Ovary (tissue), 10 donors: ENCODE measurements at places on chromosomes 7 and 10.

DNA sequence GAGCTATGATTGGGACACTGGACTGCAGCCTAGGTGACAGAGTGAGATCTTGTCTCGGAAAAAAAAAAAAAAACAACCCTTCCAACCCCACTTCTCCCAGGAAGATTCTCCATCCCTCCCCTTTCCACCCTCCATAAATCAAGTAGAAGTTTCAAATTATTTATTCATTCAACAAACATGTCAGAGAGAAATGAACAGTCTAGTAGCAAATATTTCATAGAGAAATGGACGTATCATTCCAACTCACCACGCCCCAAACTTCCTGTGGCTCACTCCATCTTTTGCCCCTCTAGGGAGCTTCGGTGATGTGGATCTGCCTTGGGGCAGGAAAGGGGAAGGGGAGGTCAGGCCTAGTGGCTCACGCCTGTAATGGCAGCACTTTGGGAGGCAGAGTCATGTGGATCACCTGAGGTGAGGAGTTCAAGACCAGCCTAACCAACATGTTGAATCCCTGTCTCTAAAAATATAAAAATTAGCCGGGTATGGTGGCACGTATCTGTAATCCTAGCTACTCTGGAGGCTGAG, 638 bp upstream of the TRAPPC14 start:
- no peak for DNase-seq

- no peak for DNase-seq
Observed at GRCh38 chr7:148049068-148049467, 541.5 kb upstream of the C7orf33 start.

GRCh38 chr10:12018438-12019282, 23.9 kb downstream of the UPF2 start:
- DNase-seq: no peak

GRCh38 chr7:75727881-75728593, 10.7 kb downstream of the HIP1 start:
- peak; percentile 25 for DNase-seq

DNA sequence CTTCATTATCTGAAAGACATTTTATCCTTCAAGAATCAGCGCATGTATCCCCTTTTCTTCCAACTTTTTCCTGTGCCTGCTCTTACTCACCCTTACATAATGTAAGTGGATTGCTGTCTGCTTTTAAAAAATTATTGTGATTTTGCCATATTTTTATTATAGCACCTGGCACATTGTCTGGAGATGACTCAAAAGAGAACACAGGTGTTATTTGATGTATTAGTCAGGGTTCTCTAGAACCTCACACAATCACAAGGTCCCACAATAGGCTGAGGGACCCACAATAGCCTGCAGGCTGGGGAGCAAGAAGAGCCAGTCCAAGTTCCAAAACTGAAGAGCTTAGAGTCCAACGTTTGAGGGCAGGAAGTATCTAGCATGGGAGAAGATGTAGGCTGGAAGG, 390.0 kb downstream of the EXOC4 start:
- no peak for DNase-seq

GRCh38 chr10:120987359-120987758, 136.2 kb downstream of the WDR11 start:
- DNase-seq: no peak

DNA sequence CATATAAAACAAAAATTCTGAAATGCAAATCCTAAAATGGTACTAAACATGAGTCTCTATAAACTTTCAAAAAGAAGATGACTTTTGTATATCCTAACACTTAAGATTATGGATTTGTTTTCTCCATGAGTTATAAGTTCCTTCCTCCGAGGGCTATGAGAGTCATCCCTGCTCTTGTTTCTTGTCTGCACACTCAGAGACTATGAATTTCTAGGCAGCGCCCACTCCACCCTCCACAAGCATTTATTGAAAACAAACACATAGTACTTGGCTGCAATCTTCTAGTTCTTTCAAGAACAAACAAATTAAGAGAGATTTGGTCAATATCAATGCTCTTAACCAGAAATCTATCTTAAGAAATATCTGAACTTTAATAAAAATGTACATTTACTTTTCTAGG, 211.7 kb downstream of the DKK1 start:
- no peak for DNase-seq

DNA sequence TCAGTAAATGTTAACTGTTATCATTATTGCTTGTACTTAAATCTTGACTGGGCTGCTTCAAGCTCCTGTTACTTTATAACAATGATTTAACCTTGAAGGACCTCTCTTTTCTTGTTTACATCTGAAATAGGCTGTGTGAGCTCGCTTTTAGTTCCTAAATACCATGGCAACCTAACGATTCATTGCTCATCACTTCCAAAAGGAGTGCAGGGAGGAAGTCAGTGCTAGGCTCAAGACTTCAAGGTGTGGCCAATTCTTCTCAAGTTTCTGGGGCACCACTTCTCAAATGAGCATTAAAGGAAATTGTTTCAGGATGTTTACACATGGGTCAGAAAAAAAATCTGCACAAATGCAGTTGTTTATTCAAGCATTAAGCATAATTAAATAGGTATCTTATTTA, 284.2 kb downstream of the MTERF1 start:
- DNase-seq: no peak

DNA sequence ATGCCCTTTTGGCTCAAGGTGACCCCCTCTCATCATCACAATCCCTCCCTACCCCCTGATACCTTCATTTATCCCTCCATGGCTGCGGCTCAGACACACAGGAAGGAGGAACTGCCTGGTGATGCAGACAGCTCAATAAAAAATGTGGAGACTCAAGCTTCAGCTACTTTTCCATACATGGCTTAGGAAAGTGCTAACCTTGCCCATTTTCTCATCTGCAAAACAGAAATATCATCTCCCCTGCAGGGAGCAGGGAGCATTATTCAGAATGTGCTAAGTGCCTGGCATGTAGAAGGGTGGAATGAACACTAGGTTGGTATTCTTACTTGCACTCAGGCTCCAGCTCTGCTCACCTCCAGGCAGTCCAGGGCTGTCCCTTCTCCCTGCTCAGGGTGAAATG, 23.8 kb downstream of the CXCL12 start:
- DNase-seq: no peak

- DNase-seq: peak; percentile 69
Observed at GRCh38 chr7:668139-668931, 58.2 kb upstream of the DNAAF5 start.

DNA sequence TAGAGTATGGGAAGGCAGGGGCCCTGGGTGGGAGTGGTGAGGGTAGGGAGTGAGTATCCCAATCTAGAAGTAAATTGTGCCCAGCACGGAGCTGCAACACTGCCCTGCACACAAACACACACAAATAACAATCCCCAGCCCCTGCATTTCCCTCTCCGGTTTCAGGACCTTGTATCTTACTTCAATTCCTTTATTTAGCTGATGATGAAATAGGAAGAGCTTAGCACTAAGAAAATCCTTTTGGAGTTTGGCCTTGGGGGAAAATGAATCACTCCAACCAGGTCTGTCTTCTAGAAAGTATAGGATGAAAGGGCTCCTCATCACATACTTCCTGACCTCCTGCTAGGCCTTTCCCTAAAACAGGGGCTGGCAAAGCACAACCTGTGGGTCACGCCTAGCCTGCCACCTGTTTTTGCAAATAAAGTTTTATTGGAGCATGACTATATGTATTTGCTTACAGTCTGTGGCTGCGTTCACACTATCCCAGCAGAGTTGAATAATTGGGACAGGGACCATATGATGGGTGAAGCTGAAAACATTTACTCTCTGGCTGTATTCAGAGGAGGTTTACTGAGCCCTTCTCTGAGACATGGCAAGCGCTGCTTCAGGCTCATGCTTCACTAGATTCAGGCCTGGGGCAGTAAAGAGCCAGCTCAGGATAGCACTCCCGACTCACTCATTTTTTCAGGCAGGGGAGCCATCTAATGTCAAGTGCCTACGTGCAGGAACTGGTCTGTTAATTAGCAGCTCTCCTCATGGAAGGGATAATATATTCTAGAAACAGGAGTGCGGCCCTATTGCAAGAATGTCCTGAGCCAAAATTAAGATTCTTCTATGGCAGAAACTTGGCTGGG, 111.0 kb downstream of the EGFR start:
- peak; percentile 24 for DNase-seq

GRCh38 chr7:51227861-51228260, 88.7 kb downstream of the COBL start:
- DNase-seq: no peak

GRCh38 chr10:60729106-60729505, 49.2 kb upstream of the CDK1 start:
- DNase-seq: no peak

DNA sequence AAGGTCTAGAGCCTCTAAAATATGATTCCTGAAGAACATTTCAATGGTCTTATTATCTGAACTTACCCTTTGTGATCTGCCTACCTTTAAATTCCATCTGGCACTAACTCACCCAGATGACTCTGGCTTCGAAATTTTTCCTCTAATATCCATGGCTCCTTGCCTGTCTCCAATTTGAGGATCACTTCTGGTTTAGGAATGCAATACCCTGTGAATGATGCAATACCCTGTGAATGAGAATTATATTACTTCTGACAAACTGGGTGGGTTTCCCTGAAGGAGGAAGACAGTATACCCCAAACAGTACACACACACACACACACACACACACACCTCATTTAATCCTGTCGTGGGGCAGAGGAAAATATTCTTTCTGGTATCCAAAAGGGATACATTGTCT, 115.3 kb downstream of the ZNF33B start:
- DNase-seq: no peak

- no peak for DNase-seq
Observed at GRCh38 chr10:54708591-54708990, 92.4 kb downstream of the PCDH15 start.

GRCh38 chr7:29139191-29139590, 7.1 kb downstream of the CPVL start:
- no peak for DNase-seq

DNA sequence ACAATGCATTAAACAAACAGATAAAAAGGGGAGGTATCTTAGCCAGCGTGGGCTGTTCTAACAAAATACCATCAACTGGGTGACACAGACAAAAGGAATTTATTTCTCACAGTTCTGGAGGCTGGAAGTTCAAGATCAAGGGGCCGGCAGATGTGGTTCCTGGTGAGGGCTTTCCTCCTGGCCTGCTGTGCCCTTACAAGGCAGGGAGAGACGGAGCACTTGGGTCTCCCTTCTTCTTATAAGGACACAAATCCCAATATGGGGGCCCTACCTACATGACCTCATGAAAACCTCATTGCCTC, 281.6 kb upstream of the KLF14 start:
- no peak for DNase-seq

DNA sequence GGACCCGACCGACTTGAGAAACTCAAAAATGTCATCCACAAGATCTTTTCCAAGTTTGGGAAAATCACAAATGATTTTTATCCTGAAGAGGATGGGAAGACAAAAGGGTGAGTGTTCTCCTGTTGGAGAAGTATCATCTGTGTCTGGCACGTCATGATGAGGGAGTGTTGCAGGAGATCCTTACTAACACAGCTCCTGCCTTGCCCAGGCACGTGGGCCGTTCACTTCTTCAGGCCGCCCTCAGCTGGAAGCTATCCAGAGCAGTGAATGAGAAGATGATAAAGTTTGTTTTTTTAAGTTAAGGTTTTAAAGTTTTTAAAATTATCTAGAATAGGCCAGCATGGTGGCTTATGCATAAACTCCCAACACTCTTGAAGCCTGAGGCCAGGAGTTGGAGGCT, 6.2 kb downstream of the EIF3B start:
- DNase-seq: no peak

- peak; percentile 26 for DNase-seq
Observed at GRCh38 chr7:46930366-46930765, 651.5 kb downstream of the TNS3 start.

DNA sequence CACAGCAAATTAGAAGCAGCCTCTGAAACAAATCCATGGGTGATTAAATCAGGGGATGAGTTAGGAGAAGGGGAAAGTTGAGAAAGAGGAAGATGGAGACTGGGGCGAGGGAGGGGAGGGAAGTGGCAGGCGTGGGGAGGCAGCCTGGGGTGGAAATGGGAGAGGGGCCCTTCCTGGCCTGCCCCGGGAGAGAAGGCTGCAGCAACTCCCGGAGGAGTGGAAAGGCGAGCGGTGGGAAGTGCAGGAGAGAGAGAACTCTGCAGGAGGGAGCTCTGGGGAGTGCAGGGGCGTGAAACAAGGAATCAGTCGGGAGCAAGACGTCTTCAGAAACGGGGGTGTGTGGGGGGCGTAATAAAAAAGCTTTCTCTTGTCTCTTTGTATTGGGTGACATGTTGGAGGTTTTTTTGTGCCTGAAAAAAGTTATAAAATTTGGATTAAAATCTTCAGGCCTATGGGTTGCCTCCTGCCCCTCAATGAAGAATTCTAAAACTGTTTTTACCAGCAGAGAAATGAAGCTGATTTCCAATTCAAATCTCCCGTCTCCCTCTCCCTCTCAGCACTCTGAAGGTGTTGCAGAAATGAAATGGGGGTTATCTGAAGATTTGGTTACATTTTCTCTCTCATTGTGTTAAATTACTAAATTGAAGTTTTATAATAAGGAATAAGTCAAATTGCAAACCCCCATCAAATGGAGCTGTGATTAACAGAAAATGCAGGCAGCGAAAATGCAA, 4.7 kb upstream of the UNCX start:
- DNase-seq: no peak

DNA sequence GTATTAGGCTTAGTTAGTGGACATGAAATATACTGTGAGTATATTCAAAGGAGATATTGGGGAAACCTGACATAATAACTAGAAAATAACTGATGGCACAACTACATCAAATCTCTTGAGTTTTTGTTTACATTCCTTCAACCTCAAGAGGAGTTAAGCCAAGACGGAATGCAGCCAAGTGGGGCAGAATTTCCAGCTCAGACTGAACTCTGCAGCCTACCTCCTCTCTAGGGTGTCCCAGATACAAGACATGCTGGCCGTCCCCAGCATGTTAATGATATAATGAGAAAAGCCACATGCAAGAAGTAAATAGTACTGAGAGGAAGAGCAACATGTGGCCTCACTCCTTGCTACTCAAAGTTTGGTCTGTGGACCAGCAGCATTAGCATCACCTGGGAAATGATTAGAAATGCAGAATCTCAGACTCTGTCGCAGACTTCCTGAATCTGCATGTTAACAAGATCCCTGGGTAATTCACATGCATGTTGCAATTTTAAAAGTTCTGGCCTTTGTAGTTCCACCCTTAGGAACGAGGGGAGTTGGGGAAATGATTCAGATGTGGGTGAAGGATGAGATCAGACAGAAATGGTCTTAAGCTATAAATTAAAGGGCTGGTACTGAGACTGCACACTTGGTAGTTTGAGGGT, 118.4 kb upstream of the CACUL1 start:
- DNase-seq: no peak

DNA sequence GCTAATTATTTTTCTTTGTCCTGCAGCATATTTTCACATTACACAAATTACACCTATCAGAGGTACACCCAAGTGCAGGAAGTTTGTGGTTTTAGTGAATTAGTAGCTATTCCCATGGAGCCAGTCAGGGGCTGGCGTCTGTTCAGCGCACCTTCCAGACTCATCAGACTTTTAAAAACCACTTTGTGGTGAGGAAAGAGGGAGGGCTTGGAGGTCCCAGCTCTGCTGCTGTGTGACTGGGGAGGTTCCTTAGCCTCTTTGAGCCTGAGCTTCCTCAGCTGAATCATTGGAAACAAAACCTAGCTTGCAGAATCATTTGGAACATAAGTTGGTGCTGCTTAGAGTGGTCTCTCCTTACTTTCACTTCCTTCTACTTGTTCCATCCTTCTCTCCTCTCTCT, 175.4 kb downstream of the SORCS3 start:
- DNase-seq: no peak

- DNase-seq: no peak
Observed at GRCh38 chr10:118349235-118349634, 7.1 kb upstream of the FAM204A start.

GRCh38 chr7:7867846-7868571, 100.6 kb upstream of the GLCCI1 start:
- no peak for DNase-seq
